Natural killer cell treated with Interleukin-12 subunit alpha and Interleukin-12 subunit beta and Interleukin-15 and Interleukin-18, amount 100 ng/mL, for 72 hours (primary cell): ENCODE measurements at places on chromosomes 11 and 22. TPM values are rescaled to one million over a fixed set of nuclear protein-coding genes. Genes with fewer than 3 reads are reported as not detected.

GP1BB gene
- total RNA-seq: not detected

UCP2 gene
- 668 TPM for total RNA-seq

- DNase-seq: no peak
These were observed 15.4 kb upstream of the IFITM3 start for GRCh38 chr11:335779-336658.

GRCh38 chr11:112404112-112404511, 143.5 kb upstream of the PLET1 start:
- DNase-seq: no peak

TMPRSS13 gene
- 0.36 TPM for total RNA-seq
